ENCODE measurements at places on chromosomes 12 and 14.

GRCh38 chr14:103858063-103858781, 10.8 kb upstream of the PPP1R13B start:
- no peak for DNase-seq

GRCh38 chr12:124677552-124678356, 110.3 kb upstream of the NCOR2 start:
- DNase-seq: no peak

DNA sequence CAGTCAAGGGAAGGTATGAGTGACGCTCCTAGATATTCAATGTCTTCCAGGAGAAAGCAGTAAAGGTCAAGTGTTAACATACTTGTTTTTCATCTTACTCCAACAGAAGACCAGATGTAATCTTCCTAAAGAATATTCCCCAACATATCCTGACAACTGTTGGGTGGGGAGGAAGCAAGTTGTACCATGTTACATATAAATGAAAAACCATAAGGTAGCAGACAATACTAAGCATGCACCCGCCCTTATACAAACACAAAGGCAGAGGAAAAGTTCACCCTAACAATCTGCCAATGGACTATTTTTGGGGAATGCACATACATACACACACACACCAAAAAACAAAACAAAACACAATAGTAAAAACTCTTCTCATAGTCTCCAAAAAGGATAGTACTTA, 90.2 kb upstream of the FERMT2 start:
- no peak for DNase-seq

DNA sequence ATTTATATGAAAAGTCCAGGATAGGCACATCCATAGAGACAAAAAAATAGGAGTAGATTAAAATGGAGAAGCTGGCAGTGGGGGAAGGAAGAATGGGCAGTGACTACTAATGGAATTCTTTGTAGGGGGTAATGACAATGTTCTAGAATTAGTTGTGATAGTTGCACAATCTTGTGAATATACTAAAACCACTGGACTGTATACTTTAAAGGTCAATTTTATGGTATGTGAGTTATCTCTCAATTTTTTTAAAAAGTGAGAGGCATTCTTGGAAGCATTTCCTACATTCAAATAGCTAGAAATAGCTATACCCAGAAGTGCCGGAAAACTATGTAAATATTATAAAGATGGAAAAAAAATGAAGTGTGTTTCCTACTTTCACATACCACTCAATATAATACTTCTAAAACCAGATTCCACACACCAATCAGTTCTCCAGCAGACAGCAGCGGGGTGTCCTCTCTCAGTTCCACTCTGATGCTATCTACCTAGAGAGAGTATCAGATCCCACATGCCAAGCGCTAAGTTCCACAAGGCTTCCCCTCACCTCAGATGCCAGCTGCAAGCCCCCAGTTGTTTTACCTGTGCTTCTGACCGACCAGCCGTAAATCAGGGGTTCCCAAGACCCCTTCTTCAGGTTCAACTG, 41.7 kb upstream of the NID2 start:
- DNase-seq: no peak

- no peak for DNase-seq
These were observed 23.4 kb downstream of the ALDH1L2 start for GRCh38 chr12:105060715-105061378.

- no peak for DNase-seq
These were observed 123.8 kb upstream of the SOX5 start for GRCh38 chr12:24073170-24073810.

DNA sequence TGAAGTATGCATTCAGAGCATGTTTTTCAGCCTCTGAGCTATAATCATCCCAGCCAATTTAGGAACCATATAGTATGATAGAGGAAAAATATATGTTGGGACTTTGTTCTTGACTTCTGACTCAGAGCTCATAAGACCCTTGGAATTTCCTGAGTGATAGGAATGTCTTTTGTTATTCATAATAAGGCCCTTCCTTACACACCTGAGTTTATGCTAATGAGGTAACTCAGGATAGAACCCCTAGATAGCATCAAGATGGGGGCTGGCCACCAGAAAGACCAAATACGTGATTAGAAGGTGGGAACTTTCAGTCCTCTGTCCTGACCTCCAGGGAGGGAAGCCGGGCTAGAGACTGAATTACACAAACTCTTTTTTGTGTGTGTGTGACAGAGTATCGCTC, 32.4 kb upstream of the PLEK2 start:
- no peak for DNase-seq

GRCh38 chr12:56448860-56449621, at the start of gene TIMELESS:
TIMELESS (minus strand) TSS chr12:56449426; CDS start chr12:56434170, 15,256 bp downstream.
- DNase-seq: peak; percentile 92

GRCh38 chr14:50055461-50056228, 60.7 kb downstream of the VCPKMT start:
- no peak for DNase-seq

DNA sequence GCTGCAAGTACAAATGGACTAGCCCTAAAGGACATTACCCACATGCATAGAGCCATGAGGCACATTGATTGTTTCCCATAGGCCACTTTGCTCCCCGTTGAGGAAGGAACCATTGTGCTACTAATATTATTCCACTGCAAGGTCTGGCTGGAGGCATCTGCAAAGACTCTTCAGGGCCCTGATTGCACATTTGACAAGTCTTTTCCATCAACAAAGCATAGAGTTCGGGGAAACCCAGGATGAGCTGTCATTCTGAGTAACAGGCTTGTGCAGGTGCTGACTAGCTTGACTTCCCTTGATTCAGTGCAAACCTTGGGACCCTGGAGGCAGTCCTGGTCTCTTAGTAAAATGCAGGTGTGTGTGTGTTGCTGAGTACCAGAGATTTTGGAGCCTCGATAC, 73.8 kb downstream of the SUSD6 start:
- DNase-seq: peak; percentile 79

GRCh38 chr12:121858662-121859572, at the start of gene HPD:
HPD (minus strand) TSS chr12:121858859; CDS start chr12:121858823, 36 bp downstream.
- DNase-seq: no peak

- DNase-seq: no peak
These were observed 28.8 kb upstream of the GZMB start for GRCh38 chr14:24662753-24663152.

DNA sequence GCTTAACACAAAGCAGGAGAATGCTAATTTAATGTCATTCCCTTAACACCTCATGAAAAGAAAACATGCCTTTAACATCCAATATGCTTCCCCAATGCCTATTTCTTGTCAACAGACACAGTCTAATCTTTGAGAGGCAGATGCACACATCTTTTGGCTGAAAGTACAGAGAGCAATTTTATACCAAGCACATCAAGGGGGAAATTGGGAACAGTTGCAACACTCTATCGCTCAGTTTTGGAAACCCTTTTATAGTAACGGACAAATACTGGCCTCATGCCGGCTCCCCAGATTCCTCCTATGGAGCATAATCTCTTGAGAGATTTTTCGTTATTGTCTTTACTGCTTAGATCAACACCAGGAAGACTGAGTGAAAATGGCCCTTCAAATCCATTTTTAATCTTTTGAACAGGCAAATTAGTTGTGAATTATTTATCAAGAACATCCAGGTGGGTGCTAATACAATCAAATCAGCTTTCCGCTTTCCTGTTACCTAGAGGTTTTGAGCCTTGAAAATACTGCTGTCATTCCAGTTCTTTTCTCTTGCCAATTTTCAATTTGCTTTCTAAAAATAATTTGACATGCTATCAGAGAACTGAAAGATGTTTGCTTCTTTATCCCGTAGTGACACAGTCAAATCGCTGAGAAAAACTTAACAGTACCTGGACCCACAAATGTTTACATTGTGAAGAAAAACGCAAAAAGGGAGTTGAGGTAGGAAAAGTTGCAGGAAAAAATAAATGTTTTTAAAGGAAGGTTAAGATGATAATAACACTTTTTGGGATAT, 60.7 kb upstream of the CAND1 start:
- DNase-seq: no peak

- no peak for DNase-seq
These were observed 18.5 kb upstream of the PMCH start for GRCh38 chr12:102215992-102216691.

DNA sequence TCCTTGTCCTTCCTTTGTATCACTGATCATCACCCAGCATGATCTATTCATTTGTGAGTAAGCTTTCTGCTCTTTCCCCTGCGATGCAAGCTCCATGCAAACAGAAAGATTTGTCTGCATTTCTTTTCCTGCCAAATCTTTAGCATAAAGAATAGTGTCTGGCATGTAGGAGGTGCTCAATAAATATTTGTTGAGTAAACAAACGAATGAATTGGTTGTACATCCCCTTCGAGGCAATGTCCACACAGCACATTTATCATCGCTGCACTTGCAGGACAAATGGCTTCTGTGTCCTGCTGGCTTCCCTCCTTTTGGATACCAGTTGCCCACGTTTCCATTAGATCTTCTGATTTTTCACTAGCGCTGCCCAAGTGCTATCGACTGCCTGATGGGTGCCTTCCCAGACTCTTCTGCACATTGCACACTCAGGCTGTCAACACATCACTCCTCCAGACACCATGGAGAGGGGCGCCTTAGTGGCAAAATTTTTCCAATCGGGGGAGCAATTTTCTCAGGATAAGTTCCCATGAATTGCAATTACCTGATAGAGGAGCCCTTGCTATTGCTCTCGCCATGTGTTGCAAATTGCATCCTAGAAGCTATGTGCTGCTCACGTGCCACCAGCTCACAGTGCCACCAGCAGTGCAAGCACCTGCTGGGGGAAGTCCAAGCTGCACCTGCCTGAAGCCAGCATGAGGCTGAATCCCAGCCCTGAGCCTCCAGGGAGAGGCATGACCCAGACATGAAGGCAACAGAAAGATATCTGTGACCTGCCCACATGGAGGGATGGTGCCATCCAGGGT, 206.6 kb downstream of the KIF26A start:
- DNase-seq: no peak

- no peak for DNase-seq
These were observed 105.2 kb upstream of the EGLN3 start for GRCh38 chr14:34056046-34056445.

- DNase-seq: no peak
These were observed 15.7 kb upstream of the AMN start for GRCh38 chr14:102906616-102907302.

DNA sequence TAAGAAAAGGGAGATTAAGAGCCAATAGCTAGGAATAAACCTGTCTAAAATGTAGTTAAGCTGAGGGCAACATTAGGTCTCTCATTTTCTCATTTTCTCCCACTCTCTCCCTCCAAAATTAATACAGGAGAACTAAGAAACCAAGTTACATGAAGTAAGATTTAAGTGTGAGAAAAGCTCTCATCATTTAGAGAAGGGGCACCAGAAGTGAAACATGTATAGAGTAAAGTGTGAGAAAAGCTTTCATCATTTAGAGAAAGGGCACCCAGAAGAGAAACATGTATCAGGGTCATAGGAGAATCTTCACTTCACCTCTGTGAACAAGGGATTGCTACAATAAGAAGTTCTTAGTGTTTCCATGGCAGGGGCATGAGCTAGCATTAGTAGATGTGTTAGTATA, 132.4 kb upstream of the CNTN1 start:
- DNase-seq: no peak

- no peak for DNase-seq
These were observed 211.1 kb upstream of the SFSWAP start for GRCh38 chr12:131499864-131500190.

- DNase-seq: no peak
These were observed 55.9 kb downstream of the TSPAN11 start for GRCh38 chr12:30982413-30982812.

DNA sequence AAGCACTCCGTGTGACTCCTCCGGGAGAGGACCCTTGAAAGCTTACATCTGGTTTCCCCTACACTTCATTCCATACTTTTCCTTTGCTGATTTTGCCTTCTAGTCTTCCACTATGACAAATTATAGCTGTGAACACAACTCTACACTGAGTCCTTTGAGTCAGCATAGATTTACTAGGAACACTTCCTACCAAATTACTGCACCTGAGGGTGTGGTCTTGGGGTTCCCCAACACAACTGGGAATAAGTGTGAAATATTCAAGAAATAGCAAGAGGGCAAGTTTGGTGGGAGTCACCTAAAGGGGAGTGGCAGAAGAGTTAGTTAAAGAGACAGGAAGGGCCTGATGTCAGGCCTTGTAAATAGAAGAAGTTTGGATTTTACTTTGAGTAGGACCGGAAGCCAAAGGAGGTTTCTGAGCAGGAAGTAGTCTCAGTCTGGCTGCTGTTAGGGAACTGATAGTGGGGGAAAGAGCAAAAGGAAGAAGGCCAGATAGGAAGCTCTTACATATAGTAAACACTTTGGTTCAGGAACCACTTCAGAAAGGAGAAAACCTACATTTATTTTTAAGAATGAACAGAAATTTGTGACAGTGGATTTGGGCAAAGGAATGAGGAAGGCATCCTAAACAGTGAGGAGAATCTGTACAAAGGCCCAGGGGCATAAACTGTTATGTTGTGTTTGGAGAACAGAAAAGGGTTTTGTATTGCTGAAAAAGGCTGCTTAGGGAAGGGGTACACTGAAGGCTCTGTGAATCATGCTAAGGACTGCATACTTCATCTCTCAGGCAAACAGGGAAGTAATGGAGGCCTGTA, 14.2 kb downstream of the SEL1L start:
- DNase-seq: no peak

- peak; percentile 14 for DNase-seq
These were observed 939 bp downstream of the NPC2 start for GRCh38 chr14:74491956-74492775.

DNA sequence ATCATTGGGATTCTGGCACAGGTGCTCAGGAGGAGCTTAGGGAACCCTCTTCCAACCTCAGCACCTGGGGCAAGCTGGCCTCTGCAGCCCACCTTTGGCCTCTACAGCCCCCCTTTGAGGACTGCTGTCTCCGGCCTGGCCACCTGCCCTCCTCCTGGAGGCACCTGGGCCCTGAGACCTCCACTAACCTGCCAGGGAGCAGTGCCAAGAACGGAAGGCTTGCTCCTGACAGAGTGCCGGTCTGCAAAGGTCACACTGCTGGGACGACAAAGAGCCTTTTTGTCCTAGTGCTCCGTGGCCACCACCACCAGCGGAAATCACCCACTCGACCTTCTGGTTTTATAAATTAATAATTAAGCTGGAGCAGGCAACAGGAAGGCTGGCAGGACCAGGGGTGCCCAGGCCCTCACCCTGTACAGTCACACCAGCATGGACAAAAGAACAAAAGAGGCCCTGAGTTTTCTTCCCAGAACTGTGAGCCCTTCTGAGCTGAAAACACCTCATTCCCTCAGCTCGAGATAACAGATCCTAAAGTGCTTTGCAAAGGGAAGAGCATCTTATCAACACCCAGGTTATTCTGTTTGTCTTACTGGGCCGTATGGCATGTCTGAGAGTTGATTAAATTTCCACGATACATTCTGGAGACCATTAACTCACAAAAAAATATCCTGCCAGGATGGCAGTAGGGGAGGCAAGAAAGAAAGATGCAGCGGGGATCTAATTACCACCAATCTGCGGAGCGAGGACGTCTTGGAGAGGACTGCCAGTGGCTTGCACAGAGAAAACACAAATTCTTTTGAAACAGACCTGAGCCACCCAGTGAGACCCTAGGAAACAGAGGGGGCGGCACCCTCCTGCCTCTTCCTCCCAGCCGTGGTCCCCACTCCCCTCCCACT, 8.2 kb downstream of the TESC start:
- DNase-seq: no peak

GRCh38 chr14:68374682-68375081, 418.2 kb downstream of the ZFP36L1 start:
- DNase-seq: no peak
